ENCODE measurements at places on chromosomes 6 and 20. TPM values are rescaled to one million over a fixed set of nuclear protein-coding genes. Genes with fewer than 3 reads are reported as not detected.

AIF1 gene
- 26.8 TPM for total RNA-seq

RING1 gene
- 50.9 TPM for total RNA-seq

TSPYL4 gene
- total RNA-seq, result 29.5 TPM

ISM1 gene
- 0.95 TPM for total RNA-seq

GID8 gene
- total RNA-seq, result 32.9 TPM

BCAS1 gene
- 13.2 TPM for total RNA-seq

DEFB119 gene
- not detected for total RNA-seq

KHDC1L gene
- total RNA-seq, result not detected

B3GAT2 gene
- total RNA-seq, result 0.03 TPM

C6orf141 gene
- 70.0 TPM for total RNA-seq

NHLRC1 gene
- total RNA-seq, result 1.9 TPM

MYB gene
- total RNA-seq, result 2.0 TPM

TNFRSF6B gene
- total RNA-seq, result 3.2 TPM

RIPOR2 gene
- 3.2 TPM for total RNA-seq

CGA gene
- total RNA-seq, result not detected

PAK5 gene
- total RNA-seq, result 12.5 TPM

AHCY gene
- 70.9 TPM for total RNA-seq

ASIP gene
- total RNA-seq, result not detected

CENPW gene
- 3.3 TPM for total RNA-seq

HCK gene
- total RNA-seq, result 11.7 TPM

FRK gene
- 24.3 TPM for total RNA-seq
